ENCODE measurements at places on chromosomes 16 and 17. TPM values are rescaled to one million over a fixed set of nuclear protein-coding genes. Genes with fewer than 3 reads are reported as not detected.

RHOT2 gene
- 24.4 TPM for total RNA-seq

PTGES3L gene
- 0.65 TPM for total RNA-seq

MT1A gene
- total RNA-seq, result not detected

KARS1 gene
- 75.6 TPM for total RNA-seq

KIFC3 gene
- 32.8 TPM for total RNA-seq

DNAJA3 gene
- 44.0 TPM for total RNA-seq

BAIAP3 gene
- 0.09 TPM for total RNA-seq
